ENCODE measurements at places on chromosomes 13 and 19.

GRCh38 chr13:101554420-101555125 lies 102.1 kb downstream of the ITGBL1 start:
- no peak for DNase-seq

GRCh38 chr19:15479391-15480345 lies at the start of gene PGLYRP2:
Gene PGLYRP2, minus strand, starts transcription at chr19:15479501. Its CDS starts 130 bp downstream, at chr19:15479371.
- peak; percentile 8 for DNase-seq

- no peak for DNase-seq
Observed at GRCh38 chr19:42352301-42353259, 27.1 kb downstream of the MEGF8 start.

DNA sequence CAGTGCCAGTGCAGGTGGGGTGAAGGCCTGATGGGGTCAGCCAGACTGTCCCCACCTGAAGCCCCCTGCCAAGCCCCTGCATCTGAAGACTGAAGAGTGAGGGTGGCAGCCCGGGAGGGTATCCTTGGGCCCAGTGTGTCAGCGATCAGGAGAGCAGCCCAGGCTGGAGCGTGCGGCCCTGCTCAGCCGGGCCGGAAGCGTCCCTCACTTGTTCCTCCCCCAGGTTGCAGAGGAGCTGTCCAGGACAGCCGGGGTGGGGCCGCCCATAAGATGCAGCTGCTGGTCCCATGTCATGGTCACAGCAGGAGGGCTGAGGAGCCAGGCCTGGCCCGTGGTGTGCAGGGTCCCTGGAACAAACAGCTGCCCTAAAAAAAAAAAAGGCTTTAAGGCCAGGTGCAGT lies 55.4 kb downstream of the KDM4B start:
- no peak for DNase-seq

- no peak for DNase-seq
Observed at GRCh38 chr19:48735031-48735615, 5.3 kb downstream of the RASIP1 start.

- DNase-seq: peak; percentile 23
Observed at GRCh38 chr19:29714953-29715700, at the start of gene C19orf12. Gene C19orf12, minus strand, starts transcription at chr19:29715261. Its CDS starts 6,848 bp downstream, at chr19:29708413.

DNA sequence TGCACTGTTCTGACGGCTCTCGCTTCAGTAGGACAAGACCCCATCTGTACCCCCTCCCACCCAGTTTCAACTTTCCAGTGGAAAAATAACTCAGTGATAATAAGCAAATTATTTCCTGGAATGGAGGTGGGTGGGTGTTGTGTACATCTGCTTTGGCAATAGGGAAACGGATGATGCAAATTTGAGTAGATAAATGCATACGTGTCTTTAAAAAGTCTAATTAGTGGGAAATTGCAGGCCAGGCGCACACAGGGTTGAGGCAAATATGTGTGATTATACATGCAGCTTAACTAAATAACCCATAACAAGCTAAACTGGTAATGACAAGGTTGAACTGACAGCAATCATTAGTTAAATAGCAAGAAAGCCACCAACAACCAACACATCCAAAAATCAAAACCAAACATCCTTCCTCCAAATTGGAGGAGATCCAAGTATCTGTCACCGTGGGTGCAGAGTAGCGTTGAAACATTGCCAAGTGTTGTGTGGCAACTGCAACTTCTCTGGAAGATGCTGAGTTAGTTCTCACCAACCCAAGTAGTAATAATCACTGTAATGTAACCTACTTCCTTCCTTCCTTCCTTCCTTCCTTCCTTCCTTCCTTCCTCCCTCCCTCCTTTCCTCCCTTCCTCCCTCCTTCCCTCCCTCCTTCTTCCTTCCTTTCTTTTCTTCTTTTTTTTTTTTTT lies 54.6 kb downstream of the TRPM4 start:
- DNase-seq: no peak

- no peak for DNase-seq
Observed at GRCh38 chr13:28199089-28199488, 60.7 kb downstream of the PAN3 start.

DNA sequence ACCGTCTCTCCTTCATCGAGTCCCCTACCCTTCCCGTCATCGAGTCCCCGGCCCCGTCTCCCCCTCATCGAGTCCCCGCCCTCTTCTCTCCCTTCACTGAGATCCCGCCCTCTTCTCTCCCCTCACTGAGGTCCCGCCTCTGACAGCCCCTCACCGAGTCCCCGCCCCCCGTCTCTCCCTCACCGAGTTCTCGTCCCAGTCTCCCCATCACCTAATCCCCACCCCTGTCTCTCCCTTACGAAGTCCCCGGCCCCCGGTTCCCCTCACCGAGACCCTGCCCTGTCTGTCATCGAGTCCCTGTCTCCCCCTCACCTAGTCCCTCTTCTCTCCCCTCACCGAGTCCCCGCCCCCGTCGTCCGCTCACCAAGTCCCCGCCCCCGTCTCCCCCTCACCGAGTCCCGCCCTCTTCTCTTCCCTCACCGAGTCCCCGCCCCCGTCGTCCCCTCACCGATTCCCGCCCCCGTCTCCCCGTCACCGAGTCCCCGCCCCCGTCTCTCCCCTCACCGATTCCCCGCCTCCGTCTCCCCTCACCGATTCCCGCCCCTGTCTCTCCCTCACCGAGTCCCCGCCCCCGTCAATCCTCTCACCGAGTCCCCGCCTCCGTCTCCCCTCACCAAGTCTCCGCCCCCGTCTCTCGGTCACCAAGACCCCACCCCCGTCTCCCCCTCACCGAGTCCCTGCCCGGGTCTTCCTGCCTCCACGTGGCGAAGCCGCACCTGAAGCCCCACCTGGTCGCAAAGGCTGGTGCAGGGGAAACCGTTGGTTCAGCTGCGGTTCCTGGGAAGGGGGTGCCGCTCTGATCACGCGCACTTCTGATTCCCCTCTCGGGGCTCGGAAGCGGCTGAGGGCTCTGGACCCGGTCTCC lies 23.9 kb upstream of the ZNF846 start:
- DNase-seq: peak; percentile 84

- no peak for DNase-seq
Observed at GRCh38 chr13:31923134-31923763, 108.3 kb upstream of the FRY start.

DNA sequence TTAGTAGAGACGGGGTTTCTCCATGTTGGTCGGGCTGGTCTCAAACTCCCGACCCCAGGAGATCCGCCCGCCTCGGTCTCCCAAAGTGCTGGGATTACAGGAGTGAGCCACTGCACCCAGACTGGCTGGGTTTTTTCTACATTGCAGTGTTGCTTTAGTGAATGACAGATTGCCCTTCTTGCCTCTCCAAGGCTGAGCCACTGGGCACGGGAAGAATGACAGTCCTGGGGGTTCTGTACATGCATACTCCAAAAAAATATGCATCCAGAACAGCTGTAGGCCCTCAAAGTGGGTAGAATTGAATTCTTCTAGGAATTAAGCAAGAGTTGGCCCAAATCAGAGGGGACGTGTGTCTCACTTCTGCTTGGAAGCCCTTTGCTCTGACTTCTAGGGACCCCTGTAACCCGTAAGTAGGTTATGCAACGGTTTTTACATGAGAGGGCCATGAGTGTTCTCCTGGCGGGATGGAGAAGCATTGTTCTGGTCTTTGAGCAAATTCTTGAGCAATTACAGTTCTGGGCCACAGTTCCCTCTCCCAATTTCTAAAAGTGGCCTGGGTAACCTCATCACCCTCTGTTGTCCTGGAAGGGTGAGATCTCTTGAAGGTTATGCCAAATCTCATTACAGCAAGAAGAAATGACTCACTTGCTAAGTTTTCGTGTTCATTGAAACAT lies 3.6 kb downstream of the ACTN4 start:
- DNase-seq: peak; percentile 98
